ENCODE measurements at places on chromosomes 3 and 15. TPM values are rescaled to one million over a fixed set of nuclear protein-coding genes. Genes with fewer than 3 reads are reported as not detected.

Gene PSTPIP1
- 11.8 TPM for total RNA-seq

DNA sequence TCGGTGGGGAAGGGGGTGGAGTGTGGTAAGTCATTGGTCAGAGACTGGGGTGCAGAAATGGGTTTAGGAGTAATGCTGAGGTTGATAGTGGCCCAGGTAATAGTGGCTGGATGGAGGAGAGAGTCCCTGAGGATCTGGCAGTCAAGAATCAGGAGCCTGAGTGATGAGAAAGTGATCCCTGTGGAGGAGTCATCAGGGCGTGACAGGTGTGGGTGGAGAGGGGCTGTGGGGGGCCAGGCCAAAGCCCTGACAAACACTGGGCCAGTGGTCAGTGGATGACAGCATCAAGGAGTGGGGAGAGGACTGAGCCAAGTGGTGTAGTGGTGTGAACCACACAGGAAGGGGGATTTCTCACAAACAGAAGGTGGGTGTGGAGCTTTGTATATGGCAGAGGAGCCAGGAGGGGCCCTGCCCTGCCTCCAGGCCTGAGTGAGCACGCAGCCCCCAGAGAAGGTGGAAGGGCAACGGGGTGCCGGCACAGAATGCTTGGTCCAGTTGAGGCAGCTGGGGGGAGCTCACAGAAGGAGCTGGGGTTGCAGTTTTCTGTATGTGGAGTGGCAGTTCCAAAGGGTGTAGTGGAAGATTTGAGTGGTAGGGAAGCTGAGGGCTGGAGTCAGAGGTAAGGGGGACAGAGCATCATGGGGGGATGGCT lies 77.1 kb downstream of the SPSB4 start:
- peak; percentile 57 for DNase-seq
- peaks cover 16% of the 10 kb centered on the region for H3K4me1 ChIP-seq
- no peak overlapping the region for H3K4me3 ChIP-seq
- H3K36me3 ChIP-seq = no peaks in the 10 kb centered on the region
- H3K27ac ChIP-seq = no peak overlapping the region
- no peaks in the 10 kb centered on the region for H3K27me3 ChIP-seq

DNA sequence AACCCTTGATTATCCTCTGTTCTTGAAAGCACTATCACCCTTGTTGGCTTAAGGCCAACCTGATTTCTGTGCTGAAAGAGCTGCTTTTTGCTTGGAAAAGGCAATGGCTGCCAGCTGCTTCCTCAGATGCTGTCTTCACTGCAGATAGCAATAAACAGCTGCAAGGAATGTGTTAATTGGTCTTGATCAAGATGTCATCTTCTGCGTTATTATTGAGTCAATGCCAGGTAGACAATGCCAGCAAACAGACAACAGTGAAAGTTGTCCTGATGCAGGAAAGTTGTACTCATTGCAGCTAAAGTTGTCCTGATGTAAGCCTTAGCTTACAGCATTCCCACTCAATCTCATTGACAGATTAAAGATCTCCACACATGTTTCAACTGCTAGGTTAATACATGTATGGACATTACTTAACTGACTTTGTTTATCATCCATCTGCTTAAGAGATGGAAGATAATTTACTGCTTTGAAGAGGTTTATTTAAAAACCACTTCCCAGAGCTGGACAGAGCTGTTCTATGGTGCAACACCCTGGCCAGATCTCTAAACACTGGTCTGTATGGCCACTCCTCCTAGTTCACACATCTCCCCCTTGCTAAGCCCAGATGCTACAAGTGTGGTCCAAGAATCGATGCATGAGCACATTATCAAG lies 251.0 kb upstream of the MCTP2 start:
- DNase-seq = no peak
- H3K27me3 ChIP-seq = no peaks in the 10 kb centered on the region
- H3K36me3 ChIP-seq = no peaks in the 10 kb centered on the region
- no peak overlapping the region for H3K4me3 ChIP-seq
- peak overlapping the region; percentile 19 for H3K27ac ChIP-seq

DNA sequence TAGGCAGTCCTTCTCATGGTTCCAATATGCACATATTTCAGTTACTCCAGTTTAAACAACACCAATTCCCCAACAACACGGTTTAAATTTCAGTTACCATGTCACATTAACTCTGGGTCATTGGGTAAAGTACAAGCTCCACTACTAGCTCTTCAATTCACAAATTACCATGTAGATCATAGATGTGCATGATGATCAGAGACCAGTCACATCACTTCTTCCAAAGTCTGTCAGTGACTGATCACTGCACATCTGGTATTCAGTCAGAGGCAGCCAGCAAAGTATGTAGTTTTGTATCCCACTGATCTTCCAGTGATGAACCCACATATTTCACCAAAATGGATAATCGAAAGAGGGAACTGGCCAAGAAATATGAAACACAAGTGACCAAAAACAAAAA lies 978.4 kb upstream of the CFAP20DC start:
- no peak overlapping the region for H3K27ac ChIP-seq
- H3K4me1 ChIP-seq = no peaks in the 10 kb centered on the region
- no peaks in the 10 kb centered on the region for H3K27me3 ChIP-seq
- H3K36me3 ChIP-seq = no peaks in the 10 kb centered on the region
- no peak for DNase-seq

Gene OSTN
- total RNA-seq = not detected

DNA sequence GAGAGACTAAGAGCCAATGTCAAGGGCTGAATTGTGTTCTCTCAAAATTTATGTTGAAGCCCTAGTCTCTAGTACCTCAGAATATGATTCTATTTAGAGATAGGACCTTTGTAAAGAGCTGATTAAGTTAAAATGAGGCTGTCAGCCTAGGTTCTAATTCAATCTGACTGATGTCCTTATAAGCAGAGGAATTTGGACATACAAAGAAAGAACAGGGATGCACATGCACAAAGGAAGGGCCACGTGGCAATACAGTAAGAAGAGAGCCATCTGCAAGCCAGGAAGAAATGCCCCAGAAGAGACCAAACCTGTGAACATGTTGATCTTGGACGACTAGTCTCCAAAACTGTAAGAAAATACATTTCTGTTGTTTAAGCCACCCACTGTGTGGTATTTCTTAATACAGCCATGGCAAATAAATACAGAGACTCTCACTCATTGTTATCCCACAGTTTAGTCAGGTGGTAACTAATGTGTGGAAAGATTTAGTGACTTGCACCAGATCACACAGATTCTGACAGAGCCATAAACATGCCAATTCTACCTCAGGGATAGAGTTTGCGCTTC lies 652.2 kb downstream of the NAALADL2 start:
- no peaks in the 10 kb centered on the region for H3K36me3 ChIP-seq
- no peak overlapping the region for H3K4me3 ChIP-seq

DNA sequence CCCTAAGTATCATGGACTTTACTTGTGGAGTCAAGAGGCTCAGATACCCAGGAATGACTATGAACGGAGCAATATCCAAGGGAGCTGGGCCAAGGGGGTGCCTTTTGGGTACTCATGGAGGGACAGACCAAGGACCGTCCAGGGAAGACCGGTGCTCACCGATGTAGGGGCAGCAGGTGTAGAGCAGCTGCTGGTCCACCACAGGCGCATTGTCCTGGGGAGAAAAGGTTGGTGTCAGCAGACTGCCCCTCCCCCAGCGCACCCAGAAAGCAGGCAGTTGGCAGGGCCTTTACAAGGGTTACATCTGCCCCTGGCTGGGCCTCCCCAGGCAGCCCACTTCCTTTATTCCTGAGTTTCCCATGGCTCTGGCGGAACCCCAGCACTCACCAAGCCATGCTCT lies 7.5 kb downstream of the CDAN1 start:
- DNase-seq = no peak
- H3K36me3 ChIP-seq = peaks cover 98% of the 10 kb centered on the region
- no peaks in the 10 kb centered on the region for H3K27me3 ChIP-seq
- no peak overlapping the region for H3K4me3 ChIP-seq
- no peak overlapping the region for H3K27ac ChIP-seq
- H3K4me1 ChIP-seq = peaks cover 26% of the 10 kb centered on the region

Gene DAZL
- not detected for total RNA-seq

DNA sequence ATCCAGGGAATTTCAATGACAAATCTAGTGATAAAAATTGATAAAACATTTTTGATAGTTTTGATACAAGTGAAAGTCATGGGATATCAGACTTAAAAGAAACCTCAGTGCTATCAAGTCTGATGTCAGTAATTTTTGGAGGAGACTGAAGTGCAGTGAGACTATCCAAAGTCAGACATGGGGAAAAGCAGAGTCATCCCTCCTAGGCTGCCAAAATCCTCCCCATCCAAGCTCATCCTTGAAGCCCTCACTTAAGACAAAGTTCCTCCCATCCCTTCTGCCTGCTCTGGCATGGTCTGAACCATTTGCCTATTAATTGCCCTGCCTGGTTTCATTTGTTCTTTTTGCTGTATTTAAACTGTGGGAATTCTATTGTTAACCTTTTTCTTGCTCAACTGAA lies 456.9 kb upstream of the UBE2E2 start:
- DNase-seq = no peak
- no peaks in the 10 kb centered on the region for H3K27me3 ChIP-seq
- no peaks in the 10 kb centered on the region for H3K36me3 ChIP-seq

Gene ITIH1
- total RNA-seq = not detected

Gene DGKG
- total RNA-seq = 169 TPM

DNA sequence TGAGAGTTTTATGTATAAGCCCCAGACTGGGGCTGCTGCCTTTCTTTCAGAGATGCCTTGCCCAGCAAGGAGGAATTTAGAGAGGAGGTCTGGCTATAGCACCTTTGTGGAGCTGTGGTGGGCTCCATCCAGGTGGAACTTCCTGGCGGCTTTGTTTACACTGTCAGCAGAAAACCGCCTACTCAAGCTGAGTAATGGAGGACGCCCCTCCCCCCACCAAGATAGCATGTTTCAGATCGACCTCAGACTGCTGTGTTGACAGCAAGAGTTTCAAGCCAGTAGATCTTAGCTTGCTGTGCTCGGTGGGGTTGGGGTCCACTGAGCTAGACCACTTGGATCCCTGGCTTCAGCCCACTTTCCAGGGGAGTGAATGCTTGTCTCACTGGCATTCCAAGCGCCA lies 155.6 kb downstream of the STXBP5L start:
- no peak overlapping the region for H3K4me3 ChIP-seq
- no peaks in the 10 kb centered on the region for H3K27me3 ChIP-seq

DNA sequence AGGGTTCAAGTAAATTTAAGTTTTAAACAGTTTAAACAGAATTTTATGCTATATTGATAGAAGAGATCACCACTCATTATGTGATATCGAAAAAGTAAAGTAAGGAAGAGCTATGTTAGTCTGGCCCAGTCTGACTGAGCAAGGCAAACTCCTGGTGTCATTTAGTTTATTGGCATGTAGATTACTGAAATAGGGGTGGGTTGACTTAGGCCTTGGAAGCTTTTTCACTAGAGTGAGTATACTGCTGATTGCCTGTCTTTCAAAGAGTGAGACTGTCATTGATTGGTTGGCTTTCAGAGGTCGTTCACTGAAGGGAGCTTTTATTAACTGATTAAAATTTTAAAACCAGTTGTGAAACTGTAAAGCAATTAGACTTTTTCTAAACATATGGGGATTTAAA lies 294.5 kb downstream of the NAALADL2 start:
- no peak overlapping the region for H3K4me3 ChIP-seq
- no peaks in the 10 kb centered on the region for H3K4me1 ChIP-seq
- no peaks in the 10 kb centered on the region for H3K27me3 ChIP-seq
- no peaks in the 10 kb centered on the region for H3K36me3 ChIP-seq

- peaks cover 5% of the 10 kb centered on the region for H3K4me1 ChIP-seq
- H3K4me3 ChIP-seq = peak overlapping the region; percentile 41
- H3K27me3 ChIP-seq = no peaks in the 10 kb centered on the region
- DNase-seq = peak; percentile 93
- H3K27ac ChIP-seq = peak overlapping the region; percentile 24
- H3K36me3 ChIP-seq = no peaks in the 10 kb centered on the region
Measured at GRCh38 chr3:150183678-150184425, 213.2 kb upstream of the PFN2 start.

DNA sequence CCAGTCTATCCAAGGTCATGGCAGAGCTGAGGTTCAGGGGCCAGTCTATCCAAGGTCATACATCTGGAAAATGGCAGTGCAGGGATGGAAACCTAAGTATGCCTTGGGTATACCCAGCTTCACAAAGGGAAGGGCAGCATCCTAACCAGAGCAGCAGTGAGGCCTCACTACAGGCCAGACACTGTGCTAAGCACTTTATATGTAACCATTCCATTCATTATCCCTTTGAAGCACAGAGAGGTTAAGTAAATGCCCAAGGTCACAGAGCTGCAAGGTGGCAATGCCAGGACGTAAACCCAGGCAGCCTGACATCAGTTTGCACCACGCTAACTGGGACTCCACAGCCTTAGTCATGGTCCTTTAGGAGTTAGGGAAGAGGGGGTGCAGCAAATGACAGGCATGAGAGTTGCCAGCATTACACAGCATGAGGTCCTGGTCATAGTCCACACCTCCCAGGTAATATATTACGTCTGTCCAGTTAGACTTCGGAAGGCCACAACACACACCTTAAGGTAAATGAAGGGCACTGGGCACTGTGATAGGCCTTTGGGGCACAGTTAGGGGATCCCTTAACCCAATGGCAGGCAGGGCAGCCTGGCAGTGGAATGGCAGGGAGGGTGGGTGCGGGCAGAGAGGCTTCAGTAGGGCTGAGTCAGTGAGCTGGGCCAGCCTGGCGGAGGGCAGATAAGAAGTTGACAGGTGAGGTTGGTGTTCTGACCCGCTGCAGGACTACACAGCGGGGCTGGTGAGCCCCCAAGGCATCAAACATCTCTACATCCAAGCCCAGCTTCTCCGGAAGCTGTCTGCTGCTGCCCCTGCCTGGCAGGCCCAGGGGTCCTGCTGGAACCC lies 21.1 kb upstream of the CORO2B start:
- no peak for DNase-seq
- peaks cover 8% of the 10 kb centered on the region for H3K27me3 ChIP-seq
- H3K36me3 ChIP-seq = no peaks in the 10 kb centered on the region
- no peak overlapping the region for H3K27ac ChIP-seq
- H3K4me3 ChIP-seq = no peak overlapping the region

- H3K4me3 ChIP-seq = no peak overlapping the region
- H3K27me3 ChIP-seq = peaks cover 14% of the 10 kb centered on the region
- H3K4me1 ChIP-seq = peaks cover 9% of the 10 kb centered on the region
Measured at GRCh38 chr15:68644996-68645395, 66.2 kb downstream of the CORO2B start.

Gene CEP152
- 10.1 TPM for total RNA-seq

DNA sequence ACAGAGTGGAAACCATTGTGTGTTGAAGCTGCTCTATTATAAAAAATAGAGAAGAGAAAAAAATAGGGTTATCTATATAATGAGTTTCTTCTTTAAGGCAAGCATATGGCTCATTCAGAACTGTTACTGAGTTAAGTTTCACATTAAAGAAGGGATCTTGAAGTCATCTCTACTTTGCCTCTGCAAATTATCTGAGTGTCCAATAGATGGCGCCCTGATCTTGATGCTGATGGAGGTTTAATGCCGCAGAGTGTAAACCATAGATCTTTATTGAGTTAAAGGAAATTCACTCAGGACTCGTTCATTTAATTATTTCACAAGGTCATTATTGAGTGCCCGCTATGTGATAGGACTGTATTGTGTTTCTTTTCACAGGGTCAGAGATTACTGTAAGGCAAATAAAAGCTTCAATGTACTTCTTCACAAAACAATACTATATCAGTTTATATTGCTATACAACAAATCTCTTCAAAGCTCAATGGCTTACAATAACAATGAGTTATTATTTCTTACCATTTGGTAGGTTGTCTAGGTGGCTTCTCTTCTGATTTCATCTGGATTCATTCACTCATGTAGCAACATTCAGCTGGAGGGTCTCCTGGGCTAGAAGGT lies 171.4 kb downstream of the NSUN3 start:
- DNase-seq = no peak
